NCI-H2081 treated with DMSO at 0.1 percent for 48 hours (cell line): ENCODE measurements at places on chromosomes 11 and 22.

- no peak for DNase-seq
Observed at GRCh38 chr22:36550701-36551495, 21.9 kb upstream of the EIF3D start.

- no peak for DNase-seq
Observed at GRCh38 chr22:21047730-21048129, 2.0 kb downstream of the LRRC74B start.

DNA sequence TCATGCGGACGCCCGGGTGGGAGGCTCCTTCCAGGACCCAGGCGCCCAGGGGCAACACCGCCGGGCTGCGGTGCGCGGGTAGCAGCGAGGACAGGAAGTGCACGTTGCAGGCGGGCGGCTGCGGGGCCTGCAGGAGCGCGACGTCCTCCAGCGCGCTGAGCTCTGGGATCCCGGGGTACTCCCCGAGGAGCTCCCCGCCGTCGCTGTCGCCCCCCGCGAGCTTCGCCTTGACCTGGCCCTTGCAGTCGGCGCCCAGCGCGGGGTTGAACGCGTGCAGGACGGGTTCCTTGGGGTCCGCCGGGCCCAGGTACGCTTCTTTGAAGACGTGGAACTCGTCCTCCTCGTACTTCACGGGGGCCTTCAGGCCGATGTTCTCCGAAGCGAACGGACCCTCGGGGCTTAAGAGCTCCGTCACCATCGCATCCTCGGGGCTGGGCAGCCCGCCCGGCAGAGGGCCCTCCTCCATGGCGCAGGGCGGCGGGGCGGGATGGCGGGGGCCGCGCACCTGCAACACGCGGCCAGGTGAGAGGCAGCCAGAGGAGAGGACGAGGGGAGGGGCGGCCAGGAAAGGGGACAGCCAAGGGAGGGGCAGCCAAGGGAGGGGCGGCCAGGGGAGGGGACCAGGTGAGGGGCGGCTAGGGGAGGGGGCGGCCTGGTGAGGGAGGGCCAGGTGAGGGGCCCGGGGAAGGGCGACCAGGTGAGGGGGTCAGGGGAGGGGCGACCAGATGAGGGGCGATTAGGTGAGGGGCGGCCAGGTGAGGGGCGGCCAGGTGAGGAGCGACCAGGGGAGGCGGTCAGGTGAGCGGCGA, 921 bp downstream of the TESMIN start:
- no peak for DNase-seq

- DNase-seq, result no peak
Observed at GRCh38 chr11:79189601-79190000, 251.2 kb downstream of the TENM4 start.
